ENCODE measurements at places on chromosomes 11 and 22. TPM values are rescaled to one million over a fixed set of nuclear protein-coding genes. Genes with fewer than 3 reads are reported as not detected.

LRRC32 gene
- 5.9 TPM for total RNA-seq

MTMR2 gene
- 29.3 TPM for total RNA-seq

HORMAD2 gene
- total RNA-seq: not detected

APLNR gene
- total RNA-seq: 2.5 TPM

DYNC2H1 gene
- total RNA-seq: 2.8 TPM

SLC22A6 gene
- not detected for total RNA-seq

TRIM29 gene
- 4.0 TPM for total RNA-seq

NXPE2 gene
- 33.8 TPM for total RNA-seq

DNA sequence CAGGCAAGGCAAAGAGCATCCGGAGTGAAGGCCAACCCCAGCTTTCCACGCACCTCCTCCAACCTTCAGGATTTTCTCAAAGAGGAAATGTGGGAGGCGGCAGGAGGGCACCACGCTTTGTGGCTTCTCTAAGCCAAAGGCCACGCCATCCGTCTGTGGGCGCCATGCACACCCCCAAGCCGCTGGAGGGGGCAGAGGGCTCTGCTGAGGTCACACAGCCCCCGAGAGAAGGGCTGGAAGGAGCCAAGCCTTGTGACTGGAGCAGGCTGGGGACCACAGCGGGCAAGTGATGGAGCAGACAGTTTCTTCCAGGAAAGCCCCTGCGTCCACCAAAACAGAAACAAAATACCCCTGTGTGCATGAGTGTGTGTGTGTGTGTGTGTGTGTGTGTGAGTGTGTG is 527.4 kb downstream of the BRD1 start:
- DNase-seq: no peak

- no peak for DNase-seq
Observed at GRCh38 chr11:127017482-127017881, 16.9 kb upstream of the KIRREL3 start.

GRCh38 chr22:27644566-27644965 is 157.0 kb downstream of the MN1 start:
- DNase-seq: no peak

GRCh38 chr22:19709063-19709769 is 5.1 kb upstream of the SEPTIN5 start:
- no peak for DNase-seq

DNA sequence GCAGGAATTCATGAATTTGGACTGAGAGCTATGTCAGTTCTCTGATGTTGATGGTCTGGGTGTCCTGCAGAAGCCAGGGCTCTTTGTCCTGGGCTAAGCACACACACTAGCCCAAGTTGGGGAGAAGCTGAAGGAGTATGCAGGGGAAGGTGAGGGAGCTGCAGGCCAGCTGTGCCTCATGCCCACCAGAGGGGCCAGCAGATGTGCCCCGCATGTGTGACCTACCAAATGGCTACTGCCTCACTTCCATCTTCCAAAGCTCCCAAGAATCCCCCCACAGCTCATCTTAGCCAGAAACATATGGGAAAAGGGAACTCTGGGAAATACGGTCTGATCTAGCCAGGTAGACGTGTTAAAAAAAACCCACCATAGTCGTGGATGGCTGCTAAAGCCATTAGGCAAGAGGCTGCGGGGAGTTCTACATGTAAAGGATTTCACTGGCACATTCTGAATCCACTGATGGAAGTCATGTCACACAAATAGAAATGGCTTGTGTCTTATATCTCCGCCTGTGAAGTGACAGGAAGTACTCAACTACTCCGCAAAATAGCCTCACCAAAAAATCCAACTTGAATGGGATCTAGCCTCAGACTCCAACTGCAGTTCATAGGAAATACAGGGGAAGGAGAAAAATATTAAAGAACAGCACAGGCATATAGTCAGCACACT is 96.3 kb upstream of the CLMP start:
- no peak for DNase-seq

DNA sequence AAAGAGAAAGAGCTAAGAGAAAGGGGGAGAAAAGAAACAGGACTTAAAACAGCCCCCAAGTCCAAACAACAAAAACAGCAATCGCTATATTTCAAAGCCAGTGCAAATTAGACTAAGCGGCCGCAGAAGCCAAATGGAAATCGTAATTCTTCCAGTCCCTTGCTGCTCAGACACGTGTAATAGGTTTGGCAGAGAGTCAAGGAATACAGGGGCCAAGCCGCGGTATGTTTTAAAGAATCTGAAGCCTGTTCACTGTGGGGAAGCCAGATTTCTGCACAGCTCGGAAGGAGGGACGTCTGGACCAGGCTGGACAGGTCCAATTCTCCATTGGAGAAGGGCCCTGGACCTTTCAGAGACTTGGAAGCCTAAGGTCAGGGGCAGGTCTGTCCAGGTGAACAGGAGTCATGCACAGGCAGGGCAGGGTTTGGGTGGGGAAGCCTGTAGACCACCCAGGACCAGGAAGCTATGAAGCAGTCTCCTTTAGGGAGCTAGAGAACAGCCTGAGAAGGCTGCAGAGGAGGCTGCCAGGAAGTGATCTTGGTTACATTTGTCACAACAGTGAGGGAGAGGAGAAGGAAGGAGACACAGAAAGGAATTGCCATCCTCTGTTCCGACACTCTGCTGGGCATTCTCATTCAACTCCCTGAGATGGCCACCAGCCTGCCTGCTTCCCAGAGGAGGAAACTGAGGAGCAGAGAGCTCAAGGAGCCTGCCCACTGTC is 265.5 kb upstream of the ISX start:
- DNase-seq: no peak

DNA sequence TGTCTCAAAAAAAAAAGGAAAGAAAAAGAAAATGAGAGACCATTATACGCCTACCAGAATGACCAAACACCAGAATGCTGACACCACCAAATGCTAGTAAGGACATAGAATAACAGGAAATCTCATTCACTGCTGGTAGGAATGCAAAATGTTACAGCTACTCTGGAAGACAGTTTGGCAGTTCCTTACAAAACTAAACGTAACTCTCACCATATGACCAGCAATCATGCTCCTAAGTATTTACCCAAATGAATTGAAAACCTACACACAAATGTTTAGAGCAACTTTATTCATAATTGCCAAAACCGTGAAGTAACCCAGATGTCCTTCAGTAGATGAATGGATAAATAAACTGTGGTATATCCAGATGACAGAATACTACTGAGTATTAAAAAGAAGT is 7.2 kb downstream of the CHKA start:
- no peak for DNase-seq

DNA sequence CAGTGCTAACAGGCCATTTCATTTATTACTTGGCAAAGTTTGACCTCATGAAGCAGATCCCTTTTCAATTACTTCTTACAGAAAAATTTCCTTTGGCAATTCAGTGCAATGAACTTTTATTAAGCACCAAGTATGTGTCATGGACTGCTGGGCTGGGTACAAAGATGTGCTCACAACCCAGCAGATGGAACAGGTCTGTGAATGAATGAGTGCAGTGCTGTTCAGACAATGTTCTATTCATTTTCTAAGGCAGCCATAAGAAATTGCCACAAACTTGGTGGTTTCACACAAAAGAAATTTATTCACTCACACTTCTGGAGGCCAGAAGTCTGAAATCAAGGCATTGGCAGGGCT is 428.5 kb downstream of the SOX6 start:
- no peak for DNase-seq

DNA sequence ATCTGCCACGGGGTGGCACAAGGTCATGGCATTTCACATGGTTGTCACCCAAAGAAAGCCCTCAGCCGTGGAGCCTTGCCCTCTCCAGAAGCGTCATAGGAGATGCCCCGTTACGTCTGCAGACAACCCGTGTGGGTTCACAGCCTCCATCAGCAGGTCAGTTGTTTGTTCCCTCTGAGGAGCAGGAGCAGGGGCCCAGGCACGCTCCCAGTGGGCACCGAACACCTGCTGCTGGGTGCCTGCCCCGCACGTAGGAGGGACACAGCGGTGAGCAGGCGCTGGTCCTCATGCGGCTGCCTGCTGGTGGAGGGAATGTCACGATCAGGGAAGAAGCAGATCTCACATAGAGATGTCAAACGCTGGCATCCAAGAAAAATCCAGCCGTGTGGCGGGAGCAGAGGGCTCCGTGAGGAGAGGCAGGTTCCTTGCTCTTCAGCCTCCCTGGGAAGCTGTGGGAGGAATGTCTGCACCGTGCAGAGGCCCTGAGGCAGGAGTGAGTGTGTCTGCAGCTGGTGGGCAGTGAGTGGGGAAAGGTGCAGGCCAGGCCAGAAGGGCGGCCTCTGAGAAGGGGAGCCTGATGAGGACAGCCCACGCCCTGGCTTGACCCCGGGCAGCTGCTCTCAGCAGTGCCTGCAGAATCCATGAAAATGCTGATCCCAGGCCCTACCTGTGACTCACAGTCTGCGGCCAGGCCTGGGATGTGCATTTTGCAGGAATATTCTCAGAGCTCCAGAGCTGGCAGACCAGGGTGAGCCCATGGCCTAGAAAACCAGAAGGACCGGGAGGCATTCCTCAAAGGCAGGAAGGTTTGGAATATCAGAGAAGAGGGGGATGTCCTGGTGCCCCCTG is 36.4 kb upstream of the TH start:
- DNase-seq: peak; percentile 17

GRCh38 chr11:72833811-72834493 is 19.7 kb downstream of the ATG16L2 start:
- DNase-seq: no peak

DNA sequence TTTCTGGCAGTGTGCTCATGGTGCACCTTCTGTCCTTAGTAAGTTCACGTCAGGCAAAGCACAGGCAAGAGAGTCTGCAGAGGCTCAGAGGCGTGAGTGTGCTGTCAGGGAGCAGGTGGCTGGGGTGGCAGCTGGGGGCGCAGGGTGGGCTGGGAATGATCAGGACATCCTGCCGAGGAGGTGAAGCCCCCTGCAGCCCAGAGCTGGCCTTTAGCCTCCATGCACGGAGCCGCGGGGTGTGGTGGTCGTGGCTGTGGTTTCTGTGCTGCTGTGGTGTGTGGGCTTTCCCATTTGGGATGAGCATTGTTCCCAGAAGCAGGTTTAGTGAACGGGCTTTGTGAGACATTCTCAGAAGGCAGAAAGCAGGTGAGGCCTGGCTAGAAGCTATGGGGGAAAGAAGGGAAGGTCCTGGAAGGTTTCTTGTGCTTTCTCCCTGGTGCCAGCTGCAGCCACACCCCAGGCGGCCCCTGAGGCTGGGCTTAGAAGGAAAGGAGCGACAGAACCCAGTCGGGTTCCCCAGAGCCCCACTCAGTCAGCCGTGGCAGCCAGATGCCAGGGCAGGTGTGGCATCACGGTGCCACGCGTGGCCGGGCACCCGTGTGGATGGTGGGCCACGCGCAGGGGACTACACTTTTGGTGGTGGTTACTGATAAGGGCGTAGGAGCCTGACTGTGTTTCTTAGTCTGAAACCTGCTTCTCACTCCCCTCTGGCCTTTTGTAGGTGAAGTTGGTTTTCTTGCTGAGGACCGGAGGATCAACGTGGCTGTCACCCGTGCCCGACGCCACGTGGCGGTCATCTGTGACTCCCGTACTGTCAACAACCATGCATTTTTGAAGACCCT is 32.0 kb downstream of the IGHMBP2 start:
- DNase-seq: no peak

DNA sequence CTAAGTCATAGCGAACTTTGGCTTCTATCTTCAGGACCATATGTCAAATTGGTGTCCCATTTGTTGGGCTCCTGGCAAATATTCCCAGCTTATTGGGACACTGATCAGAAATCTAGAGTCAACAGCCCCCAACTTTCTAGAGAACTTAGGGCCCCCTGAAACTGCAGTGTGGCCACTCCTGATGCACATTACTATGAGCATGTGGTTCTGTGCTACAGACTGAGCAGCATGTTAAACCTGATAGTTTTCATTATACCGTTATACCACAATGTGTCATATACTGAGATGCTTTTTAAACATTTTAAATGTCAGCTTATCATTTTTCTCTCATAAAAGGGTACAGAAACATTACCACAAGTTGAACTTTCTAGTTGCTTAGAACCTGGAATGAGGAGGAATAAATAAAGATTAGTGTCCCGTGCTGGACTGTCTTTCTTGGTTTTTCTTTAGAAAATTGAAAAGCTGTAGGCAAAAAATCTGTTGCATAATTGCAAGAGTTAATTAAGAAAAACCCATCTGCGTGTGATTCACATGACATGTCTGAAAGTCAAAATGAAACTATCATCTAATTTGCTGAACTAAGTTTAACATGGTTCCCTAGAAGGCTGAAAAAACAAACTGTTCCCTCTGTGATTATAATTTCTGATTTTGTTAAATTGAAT is 16.4 kb upstream of the CTSC start:
- DNase-seq: no peak

DNA sequence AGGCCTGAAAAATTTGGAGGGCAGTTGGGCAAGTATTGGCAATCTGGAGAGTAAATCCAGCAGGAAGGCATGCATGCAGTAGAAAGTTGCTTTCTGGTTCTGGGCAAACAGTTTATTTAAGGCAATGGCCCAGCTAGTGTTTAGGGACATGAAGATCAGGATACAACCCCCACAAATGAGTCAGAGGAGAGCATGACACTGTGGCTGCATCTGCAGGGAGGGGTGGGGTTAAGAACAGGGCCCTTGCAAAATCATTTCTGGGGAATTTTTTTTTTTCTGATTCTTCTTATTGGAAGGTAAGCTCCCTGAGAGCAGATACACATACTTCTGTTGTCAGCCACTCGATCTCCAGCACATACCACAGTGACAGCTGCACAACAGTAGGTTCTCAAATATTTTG is 61.1 kb downstream of the FDX1 start:
- DNase-seq: no peak

- no peak for DNase-seq
Observed at GRCh38 chr11:108221371-108221770, 1.1 kb downstream of the NPAT start.

DNA sequence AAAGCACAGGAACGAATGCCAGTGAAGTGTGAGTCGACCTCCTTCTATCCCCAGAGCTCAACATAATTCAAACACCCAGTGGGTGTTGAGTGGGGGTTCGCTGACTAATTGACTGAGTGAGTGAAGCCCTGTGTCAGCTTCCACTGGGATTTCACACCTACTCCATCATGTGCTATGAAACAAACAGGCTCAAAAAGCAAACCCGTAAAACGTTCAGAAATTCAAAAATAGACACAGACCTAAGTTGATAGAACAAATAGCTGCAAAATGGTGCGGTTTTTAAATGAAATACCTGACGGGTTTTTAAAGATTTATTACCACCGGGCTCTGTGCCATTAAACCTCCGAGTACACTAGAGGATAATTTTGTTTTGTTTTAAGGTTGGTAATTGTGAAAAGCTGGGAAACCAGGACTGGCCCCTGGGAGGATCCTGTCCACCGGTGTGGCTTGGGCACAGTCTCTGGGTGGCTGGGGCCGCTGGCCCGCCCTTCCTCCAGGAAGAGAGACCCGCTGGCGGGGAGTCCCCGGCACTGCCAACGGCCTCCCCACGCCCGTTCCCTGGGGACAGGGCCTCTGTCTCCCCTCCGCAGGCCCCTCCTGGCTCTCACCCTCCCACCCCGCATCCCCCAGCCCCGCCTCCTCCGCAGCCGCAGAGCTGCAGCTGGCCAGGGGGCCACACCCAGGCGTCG is 13.6 kb downstream of the KCNJ5 start:
- peak; percentile 55 for DNase-seq
